ENCODE measurements at places on chromosomes 1 and 21. TPM values are rescaled to one million over a fixed set of nuclear protein-coding genes. Genes with fewer than 3 reads are reported as not detected.

GRCh38 chr1:36492491-36492890, 9.8 kb upstream of the CSF3R start:
- no peak overlapping the region for H3K4me3 ChIP-seq
- H3K27me3 ChIP-seq, result no peaks in the 10 kb centered on the region
- DNase-seq, result peak; percentile 48
- no peaks in the 10 kb centered on the region for H3K36me3 ChIP-seq

Gene PWP2
- 3.7 TPM for total RNA-seq

DNA sequence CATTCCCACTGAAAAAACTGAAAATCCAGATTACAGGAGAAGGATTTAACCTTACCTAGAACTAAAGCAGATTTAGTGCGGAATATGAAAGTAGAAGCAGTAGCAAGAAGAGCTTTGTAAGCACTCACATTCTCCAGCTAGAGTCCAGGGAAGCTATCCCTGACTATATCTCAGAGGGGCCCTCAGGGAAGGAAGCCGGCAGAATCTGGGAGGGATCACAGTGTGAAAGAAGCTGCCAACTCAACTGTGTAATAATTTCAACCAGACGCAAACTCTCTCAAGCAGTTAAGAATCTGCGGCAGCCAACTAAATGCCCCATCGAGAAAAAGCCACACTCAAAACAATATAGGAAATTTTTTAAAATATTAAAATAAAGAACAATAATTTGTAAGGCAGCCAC, 163.8 kb downstream of the EIF4G3 start:
- no peaks in the 10 kb centered on the region for H3K4me1 ChIP-seq
- no peak overlapping the region for H3K4me3 ChIP-seq
- H3K27ac ChIP-seq, result no peak overlapping the region
- no peaks in the 10 kb centered on the region for H3K27me3 ChIP-seq
- no peaks in the 10 kb centered on the region for H3K36me3 ChIP-seq

DNA sequence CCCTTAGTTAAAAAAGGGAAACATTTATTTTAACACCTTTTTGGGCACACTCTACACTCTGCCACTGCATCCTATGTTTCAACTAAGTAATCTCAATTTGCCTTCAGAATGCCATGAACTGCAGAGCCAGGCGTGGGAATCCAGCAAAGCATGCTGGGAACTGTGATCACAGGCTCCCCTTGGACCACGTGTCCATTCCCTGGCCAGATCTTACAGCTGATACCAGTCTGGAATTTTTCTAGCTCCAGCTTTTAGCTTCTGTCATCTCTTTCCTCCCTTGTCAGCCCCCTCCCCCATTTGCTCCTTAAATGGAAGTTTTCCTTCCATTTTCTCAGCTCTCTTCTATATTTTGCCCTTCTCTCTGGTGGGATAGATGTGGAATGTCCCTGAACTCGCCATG, 29.4 kb downstream of the RCSD1 start:
- no peak for DNase-seq
- H3K4me1 ChIP-seq, result peaks cover 5% of the 10 kb centered on the region
- H3K4me3 ChIP-seq, result no peak overlapping the region

- H3K27me3 ChIP-seq, result no peaks in the 10 kb centered on the region
- DNase-seq, result no peak
- no peak overlapping the region for H3K4me3 ChIP-seq
- H3K4me1 ChIP-seq, result no peaks in the 10 kb centered on the region
- H3K27ac ChIP-seq, result no peak overlapping the region
These were observed 417.3 kb upstream of the PROX1 start for GRCh38 chr1:213570487-213570886.
